ENCODE measurements at places on chromosomes 5 and 9.

- DNase-seq: no peak
Observed at GRCh38 chr9:132879457-132880323, 992 bp downstream of the SPACA9 start.

DNA sequence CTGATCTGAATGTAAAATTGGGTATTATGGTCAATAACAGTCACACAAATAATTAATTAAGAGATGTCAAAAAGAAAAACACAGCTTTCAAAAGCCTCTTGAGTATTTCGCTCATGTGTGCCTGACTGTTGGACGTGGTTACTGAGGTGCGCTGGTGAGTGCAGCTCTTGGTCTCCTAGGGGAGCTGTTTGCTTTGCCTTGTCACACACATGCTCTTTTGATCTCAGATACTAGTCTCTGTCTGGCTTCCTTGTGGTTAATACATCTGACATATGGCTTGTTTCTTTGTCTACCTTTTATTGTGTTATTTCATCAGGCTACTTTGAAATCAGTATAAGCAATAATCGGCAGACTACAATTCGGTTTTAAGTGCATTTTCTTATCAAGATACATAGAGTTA, 51.5 kb downstream of the PCSK1 start:
- no peak for DNase-seq

DNA sequence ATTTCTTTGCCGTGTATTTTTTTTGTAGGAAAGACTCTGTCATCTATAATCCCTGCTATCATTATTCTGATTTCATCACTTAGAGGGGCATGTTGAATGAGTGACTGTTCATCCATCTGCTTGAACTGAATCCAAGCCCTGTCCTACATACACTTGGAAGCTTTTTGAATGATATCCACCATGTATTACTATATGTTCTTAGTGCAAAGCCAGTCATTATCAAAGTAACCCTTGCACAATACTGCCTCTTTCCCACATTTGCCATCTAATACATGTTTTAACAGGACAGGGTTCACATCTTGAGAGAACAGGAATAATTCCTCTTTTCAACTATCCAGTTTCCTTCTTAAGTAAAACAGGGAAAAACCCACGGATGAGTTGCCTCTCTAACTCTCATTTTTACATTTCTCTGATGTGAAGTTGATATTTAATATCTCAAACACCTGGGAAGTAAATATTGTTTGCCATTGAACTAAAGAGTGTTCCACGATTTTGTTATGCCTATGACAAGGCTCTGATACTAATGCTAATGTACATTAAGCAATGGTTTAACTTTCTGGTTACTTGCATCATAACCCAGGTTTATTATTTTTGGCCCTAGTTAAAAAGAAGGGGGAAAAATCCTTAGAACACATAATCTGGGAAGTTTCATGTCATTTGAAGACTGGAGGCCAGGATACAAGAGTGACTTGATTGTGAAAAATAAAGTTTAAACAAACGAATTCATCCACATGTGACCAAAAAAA, 103.7 kb upstream of the TARS1 start:
- DNase-seq: no peak

DNA sequence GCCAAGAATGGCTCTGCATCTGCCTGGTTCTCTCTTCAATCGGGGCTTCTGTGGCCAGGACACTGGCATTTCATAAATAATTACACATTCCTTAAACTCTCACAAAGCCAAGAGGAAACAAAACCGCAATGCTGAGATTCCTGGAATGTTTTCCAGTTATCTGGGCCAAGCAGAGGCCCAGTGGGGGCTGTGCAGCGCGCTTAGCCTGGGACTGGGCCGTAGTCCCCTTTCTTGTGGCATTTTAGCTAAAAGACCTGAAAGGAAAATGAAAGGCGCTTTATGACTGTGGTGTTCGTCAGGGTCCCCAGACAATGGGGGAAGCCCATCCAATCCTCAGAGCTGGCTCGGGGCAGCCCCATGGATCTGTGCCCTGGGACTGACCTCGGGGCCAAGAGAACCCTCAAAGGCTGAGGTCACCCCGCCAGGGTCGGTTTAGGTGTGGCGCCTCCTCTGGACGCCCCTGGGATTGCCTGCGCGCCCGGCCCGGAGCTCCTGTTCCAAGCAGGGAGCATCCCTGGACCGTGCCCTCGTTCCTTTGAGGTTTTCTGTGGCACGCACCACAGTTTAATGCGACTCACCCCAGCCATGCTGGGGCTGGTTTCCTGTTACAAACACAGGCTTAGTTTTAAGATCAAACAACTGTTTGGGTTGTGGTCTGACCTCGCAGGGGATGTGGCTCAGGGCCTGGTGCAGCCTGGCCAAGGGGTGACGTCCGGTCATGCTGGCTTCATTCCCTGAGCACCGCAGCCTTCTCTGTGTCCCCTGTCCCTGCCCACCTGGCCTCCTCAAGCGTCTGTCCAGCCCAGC, 51.5 kb upstream of the NKD2 start:
- peak; percentile 75 for DNase-seq

DNA sequence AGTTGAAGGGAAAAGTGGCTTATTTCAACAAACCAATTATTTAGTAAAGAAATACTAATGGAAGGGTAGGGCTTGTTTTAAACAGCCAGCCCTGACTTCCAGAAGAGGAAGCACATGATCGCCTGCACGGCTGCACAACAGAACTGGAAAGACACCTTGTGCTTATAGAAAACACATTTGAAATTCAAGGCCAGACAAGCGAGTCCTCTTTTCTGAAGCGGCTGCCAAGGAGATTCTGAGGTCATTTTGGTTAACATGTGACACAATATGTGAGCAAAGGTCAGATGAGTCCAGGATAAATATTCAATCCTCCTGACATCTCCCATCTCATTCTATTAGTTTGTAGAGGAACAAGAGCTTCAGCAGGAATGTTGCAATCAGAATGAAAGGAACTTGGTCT, 461.4 kb upstream of the ST8SIA4 start:
- DNase-seq: no peak

- DNase-seq: no peak
Observed at GRCh38 chr9:76101075-76101474, 210.6 kb downstream of the PCSK5 start.

DNA sequence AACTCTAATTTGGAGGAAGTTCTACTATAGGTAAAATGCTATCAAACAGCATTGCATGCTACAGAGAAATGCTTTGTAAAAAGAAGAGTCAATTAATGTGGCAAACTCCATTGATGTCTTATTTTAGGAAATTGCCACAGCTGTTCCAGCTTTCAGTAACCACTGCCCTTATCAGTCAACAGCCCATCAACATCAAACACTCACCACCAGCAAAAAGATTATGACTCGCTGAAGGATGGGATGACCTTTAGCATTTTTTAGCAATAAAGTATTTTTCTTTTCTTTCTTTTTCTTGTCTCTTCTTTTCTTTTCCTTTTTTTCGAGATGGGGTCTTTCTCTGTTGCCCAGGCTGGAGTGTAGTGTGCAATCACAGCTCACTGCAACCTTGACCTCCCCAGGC, 26.0 kb downstream of the CRHBP start:
- DNase-seq: no peak

DNA sequence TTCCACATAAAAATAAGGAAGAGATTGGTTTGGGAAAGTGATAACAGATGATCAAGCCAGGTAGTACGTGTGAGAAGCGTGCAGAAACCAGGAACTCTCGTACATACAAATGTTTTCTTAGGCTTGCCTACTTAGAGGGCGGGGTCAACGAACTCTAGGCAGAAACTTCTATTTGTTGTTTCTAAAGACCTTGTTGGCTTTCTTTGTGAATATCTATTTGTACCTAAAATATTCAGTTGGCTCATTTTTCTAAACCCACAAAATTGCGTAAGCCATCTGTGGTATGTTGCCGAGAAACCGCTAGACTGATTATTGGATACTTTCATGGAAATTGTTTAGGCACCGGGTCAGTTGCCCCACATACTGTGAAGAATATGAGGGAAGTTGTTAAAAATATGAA, 458.5 kb downstream of the MAT2B start:
- DNase-seq: no peak

- DNase-seq: no peak
Observed at GRCh38 chr5:115543365-115544042, 1.1 kb downstream of the FEM1C start.

DNA sequence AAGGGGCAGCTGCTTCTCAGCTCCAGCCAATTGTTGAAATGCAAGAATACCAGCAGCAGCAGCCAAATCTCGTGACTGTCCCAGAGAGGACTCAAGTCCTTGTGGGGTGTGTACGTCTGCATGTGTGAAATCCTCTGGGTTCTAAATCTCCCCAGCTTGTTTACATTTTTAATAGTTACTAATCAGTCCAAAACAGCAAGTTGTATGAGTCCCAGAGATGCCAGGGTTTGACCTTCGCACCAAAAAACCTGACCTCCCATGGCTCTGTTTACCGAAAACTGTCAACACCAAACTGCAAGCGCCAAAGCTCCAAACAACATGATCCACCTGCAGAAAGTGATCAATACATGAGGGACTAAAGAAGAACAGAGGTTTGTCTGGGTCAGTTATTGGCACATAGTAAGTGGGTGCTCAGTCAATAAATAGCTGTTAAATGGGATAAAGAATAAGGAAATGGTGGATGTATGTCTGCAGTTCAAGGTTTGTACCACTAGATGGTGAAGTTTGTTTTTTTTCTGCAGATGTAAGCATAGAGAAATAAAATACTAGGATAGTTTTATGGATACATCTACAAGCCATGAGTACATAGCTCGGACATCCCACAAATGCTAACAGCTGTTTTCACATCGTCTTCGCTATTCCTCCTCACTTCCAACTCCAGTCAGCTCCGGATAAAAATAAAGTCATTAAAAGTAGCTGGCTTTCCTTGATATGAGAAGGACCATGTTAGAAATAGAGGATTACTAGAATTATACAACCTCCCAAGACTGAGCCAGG, 85.3 kb upstream of the ADRB2 start:
- DNase-seq: no peak

- no peak for DNase-seq
Observed at GRCh38 chr5:78964889-78965288, 20.2 kb downstream of the ARSB start.

DNA sequence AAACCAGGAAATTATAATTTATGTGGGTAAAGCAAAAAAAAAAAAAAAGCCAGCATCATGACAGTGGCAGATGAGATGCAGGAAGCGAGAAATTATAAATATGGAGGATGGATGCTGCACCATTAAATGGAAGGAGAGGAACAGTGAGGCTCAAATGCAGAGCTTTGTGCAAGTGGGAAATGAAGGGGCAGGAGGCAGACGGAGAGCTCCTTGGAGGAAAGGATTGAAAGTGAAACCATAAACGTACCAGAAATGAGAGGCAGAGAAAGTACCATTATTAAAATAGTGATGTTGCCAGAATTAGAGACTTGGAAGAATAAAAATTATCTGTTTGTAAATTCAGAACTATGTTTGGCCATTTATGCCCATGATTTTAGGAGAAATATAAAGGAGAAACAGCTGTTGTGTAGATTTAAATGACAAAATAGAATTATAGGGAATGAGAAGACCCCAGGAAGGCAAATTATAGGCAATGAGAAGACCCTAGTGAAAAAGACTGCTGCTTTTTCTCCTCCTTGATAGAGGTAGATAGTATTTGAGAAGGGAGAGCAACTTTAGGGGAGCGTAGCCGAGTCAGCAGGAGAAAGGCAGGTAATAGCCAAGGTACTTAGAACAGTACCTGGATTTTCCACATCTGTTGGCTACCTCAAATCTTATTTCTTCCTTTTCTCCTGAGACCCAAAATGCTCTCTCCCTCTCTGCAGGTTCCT, 341.0 kb upstream of the CD180 start:
- DNase-seq: no peak

GRCh38 chr9:99833735-99834134, 12.1 kb downstream of the NR4A3 start:
- DNase-seq: no peak

DNA sequence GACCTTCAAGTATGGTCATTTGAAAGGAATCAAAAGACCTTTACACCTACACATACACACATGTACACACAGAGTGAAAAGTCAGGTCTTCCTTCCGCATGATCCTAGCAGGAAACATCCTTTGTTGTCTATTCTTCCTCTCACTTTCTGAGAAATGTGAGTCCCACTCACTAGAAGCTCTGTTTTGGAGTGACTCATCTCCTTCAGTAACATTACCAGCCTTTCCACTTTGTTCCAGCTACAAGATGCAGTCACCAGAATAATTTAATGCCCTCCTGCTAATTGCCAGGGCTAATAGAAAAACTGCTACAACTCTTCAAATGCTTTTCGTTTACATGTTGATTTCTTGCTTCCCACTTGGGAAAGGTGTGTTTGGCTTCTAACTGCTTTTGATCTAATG, 417.3 kb downstream of the RASEF start:
- no peak for DNase-seq

- DNase-seq: no peak
Observed at GRCh38 chr5:61283471-61283870, 48.6 kb upstream of the ZSWIM6 start.

Measured in GOT3 (cell line).